Endothelial cell of umbilical vein (primary cell): ENCODE measurements at places on chromosomes 7 and 10. TPM values are rescaled to one million over a fixed set of nuclear protein-coding genes. Genes with fewer than 3 reads are reported as not detected.

NYAP1 gene
- polyA plus RNA-seq: 0.37 and 0.46 TPM in 2 replicates

SSC4D gene
- 0.88 and 1.1 TPM in 2 replicates for polyA plus RNA-seq

C10orf105 gene
- polyA plus RNA-seq: not detected in 2 replicates

POLL gene
- 42.3 and 51.0 TPM in 2 replicates for polyA plus RNA-seq

GNG11 gene
- polyA plus RNA-seq: 90.4 and 92.3 TPM in 2 replicates

CPSF4 gene
- polyA plus RNA-seq: 53.0 and 56.1 TPM in 2 replicates

ANXA8 gene
- not detected in 2 replicates for polyA plus RNA-seq
